ENCODE measurements at places on chromosomes 7 and 10. TPM values are rescaled to one million over a fixed set of nuclear protein-coding genes. Genes with fewer than 3 reads are reported as not detected.

DNA sequence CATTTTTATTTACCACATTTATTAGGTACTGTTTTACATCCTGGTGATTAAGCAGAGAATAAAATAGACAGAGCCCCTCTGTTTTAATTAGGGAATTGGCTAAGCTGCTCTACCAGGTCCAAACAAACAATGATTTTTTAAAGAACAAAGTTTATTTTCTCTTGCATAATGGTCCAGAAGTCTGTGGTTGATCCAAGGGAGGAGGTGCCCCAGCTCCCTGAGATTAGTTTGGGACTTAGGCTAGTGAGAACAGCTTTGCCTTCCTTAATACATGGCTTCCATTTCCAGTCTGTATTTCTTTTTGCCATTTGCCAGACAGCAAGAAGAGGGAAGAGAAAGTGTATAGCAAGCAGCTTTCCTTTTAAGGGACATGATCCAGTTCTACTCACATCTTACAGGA is 2.9 kb upstream of the MIOS start:
- no peak for DNase-seq

Gene LEP
- total RNA-seq: 784 TPM

DNA sequence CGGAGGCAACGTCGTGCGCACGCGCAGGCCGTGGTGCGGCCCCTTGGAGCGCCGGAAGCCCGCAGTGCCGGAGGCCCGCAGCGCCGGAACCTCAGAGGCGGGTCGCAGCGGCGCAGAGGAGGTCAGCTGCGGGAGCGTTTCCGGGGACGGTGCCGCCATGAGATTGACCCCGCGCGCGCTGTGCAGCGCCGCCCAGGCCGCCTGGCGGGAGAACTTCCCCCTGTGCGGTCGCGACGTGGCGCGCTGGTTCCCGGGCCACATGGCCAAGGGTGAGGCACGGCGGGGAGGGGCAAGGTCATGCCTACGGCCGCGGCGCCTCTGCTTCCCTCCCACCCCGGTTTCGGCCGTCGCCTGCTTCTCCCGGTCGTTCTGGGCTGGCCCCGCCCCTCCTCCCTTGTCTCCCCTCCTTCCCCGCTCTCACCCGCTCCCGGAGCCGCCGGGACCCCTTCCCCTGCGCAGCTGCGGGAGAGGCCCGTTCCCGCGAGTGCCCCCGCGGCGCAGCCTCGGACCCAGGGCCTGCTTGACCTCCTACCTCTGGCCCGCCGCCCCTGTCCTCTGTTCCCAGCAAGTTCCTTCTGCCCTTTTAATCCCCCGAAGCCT is at the start of gene MTG1:
Gene MTG1, plus strand, starts transcription at position 94 of the 600 bp plus-strand sequence. Its CDS starts 64 bp downstream, at position 158.
- DNase-seq: peak; percentile 99

DNA sequence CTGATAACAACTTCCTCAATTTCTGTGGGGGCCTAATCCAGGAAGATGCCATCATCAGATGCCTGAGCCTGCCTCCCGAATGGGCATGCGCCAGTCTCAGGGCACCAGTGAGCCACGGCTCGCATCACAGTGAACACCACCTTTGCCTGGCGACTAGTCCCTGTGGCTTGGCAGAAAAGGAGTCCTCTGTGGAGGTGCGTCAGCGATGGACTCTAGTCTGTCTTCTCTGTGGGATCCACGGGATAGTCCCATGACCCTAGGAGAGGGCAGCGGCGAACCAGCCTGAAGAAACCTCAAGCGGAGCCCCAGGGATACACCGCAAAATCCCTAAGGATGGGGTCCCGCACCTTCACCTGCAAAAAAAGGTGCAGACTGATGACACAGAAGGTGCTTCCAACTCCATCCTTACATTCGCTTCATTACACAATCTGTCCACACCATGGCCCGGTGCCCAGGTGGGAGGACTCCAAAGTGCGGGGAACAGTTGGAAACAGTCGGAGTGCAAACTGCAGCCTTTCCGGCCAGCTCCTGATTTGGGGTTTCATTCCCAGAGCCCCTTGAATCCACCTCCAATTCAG is 35.1 kb upstream of the ZNF273 start:
- no peak for DNase-seq

DNA sequence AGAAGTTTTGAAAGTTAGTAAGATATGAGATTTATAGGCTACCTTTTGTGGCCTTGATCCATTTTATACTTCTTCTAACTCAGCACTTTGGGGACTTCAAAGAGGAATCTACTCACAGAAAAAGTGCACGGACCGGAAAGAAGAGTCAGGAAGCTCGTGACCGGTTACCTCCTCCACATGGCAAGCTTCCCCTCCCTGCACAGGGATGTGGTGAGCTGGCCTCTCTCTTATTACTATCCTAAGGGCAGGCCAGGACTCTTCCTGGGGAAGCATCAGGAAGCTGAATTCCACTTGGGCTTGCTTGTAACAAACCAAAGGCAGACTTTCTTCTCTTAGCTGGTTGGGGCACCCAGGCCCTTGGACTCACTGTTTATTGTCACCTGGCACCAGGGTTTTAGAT is 170.8 kb upstream of the GLI3 start:
- DNase-seq: no peak

DNA sequence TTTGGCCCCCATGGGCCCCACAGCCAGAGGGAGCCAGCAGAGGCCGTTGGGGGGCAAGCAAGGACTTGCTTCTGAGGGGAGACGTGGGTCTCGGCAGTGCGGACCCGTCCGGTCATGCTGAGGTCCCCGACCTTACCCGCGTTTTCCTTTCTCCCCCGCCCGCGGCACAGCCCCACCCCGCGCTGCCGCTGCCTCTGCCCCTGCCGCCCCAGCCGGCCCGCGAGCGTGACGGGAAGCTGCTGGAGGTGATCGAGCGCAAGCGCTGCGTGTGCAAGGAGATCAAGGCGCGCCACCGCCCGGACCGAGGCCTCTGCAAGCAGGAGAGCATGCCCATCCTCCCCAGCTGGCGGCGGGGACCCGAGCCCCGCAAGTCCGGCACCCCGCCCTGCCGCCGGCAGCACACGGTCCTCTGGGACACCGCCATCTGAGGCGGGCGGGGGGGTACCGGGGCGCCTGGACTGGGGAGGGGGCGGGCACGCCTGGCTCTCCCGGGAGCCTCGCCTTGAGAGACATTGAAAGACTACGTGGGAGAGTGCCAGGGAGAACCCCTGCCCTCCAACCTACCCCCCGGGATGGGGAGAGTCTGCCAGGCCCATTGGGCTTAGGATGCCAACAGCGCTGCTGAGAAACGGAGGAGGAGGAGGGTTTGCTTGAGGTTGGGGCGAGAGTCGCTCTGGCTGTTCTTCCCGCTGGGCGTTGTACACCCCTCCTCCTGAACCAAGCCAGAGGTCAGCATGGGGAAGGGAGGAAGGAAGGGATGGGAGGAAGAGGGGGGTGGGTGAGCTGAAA is 9.9 kb downstream of the NYAP1 start:
- no peak for DNase-seq

DNA sequence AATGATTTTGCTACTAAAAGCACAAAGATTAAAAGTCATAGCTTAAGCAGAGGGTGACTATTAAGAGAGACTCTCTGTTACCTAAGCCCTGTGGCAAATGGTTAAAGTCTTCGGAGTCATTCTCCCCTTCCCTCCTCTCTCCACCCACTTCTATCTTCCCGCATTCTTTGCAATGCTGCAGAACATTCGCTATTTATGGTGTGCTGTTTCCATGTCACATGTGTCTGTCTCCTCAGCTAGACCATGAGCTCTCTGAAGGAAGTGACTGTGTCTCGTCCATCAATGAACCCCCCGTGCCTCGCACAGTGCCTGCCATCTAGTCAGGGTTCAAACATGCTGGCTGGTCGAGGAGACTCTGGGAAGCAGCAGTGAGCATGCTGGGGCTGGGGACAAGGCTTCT is 272.4 kb downstream of the USP6NL start:
- no peak for DNase-seq

DNA sequence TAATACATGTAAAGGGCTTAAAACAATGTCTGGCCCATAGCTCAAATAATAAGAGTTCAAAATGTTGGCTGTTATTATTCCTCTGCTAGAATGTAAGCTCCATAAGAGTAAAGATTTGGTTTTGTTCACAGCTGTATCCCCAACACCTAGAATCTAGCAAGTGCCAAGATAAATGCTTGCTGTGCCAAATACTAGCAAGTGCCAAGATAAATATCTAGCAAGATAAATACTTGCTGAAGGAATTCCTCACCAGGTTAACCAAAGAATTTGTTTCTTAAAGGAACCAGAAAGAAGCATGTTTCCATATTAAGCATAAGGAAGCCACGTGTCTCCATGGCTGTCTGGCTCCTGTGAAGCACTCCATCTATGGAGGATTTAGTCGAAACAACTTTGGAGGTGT is 235.2 kb upstream of the SP4 start:
- no peak for DNase-seq

DNA sequence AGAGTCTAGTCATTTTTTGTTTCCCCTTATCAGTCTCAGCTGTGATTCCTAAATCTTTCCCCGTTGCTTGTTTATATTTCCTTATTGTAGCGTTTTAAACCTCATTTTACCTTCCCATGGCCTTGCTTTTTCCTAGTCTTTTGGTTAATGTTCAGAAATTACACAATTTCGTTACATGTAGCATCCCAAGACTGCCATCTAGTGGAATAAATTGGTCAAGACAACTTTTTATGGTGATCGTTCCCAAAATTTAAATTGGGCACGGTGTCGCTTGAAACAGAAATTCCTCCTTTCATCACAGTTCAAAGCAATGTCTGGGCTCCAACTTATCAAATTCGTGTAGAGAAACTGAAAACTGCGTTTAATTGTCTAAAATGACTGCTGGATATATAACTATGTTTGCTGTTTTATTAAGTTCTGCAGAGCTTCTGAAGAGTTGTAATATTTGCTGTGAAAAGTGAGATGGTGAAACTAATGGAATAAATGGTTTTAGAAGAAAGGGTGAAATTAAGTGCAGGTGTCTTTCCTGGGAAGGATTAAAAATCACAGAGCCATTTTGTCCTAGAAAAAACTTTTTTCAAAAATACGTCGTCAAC is 370.2 kb downstream of the PHF14 start:
- DNase-seq: no peak

DNA sequence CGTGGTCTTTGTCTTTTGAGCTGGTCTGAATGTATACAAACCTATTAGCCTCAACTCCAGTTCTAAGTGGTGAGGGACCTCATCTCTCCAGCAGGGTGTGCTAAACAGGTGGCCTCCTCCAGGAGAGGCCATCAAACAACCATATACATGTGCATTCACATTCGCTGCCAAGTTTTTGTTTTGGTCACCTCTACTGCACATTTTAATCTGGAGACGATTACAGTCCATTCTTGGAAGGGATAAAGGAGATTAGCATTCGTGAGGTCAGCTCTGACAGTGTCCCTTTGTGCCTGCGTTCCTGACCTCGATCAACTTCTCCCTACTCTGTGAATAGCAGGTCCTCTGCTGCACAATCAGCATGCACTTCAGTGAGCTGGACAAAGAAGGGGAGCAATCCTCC is 60.8 kb downstream of the RHOBTB1 start:
- no peak for DNase-seq

GRCh38 chr10:126049759-126050700 is 153.7 kb downstream of the FANK1 start:
- DNase-seq: no peak

- no peak for DNase-seq
Measured at GRCh38 chr7:157714166-157715070, 377.6 kb downstream of the DNAJB6 start.

- DNase-seq: no peak
Measured at GRCh38 chr7:91880016-91880412, 488 bp downstream of the MTERF1 start.

DNA sequence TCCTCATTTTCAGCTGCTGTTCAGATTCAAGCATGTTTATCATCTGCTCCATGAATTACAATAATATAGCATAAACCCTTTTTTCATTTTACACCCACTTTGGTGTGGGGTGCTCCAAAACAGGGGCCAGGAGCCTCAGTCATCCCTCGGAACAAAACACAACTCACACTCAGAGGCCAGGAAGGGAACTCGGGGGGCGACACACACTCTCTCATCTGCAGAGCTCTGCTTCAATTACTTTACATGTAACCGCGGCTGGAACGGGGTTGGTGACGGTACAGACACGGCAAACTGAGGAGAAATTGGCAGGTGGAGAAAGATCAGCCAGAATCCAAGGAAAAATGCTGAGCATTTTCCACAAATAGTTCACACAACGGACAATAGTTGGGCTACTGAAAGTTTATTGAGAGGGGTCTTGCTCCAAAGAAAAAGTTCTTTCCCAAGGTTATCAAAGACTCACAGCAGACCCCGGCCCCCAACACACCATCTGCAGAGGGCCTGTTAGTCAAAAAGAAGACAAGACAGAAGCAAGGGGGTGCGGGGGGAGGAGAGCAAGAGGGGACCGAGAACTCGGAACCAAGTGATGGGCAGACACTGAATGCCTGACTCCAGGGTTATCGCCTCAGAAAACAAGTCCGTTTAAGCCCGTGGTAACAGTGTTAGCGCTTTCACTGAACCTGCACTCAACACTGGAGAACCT is 20.5 kb downstream of the DIP2C start:
- DNase-seq: peak; percentile 41

Gene PON2
- total RNA-seq: 54.7 TPM

Gene BHLHA15
- 0.67 TPM for total RNA-seq

Gene CYP3A7
- total RNA-seq: not detected

Gene GHITM
- 146 TPM for total RNA-seq

Gene CPA2
- 2.2 TPM for total RNA-seq

Measured in mesenteric fat pad (tissue), 1 donor.